ENCODE measurements at places on chromosomes 6 and 20.

- DNase-seq: no peak
Measured at GRCh38 chr20:36490191-36490590, 51.1 kb upstream of the MYL9 start.

DNA sequence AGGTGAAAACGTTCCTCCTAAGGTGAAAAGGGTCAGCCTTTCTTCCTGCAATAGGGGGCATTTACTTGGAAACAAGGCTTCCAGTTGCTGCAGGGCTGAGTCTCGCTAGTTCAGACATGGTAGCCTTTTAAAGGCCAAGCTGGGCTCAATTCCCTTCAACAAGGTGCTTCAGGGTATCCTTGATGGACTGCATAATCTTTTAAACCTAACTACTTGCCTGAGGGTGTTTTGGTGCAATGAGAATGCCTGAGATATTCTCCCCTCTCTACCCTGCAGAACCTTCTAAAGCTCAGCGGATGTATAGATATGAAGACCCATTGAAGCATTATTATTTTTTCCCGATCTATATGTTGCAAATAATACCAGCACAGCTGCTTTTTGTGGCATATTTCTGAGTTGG, 416.1 kb downstream of the QKI start:
- DNase-seq: no peak

GRCh38 chr6:106104476-106104875, 18.3 kb downstream of the PRDM1 start:
- no peak for DNase-seq

DNA sequence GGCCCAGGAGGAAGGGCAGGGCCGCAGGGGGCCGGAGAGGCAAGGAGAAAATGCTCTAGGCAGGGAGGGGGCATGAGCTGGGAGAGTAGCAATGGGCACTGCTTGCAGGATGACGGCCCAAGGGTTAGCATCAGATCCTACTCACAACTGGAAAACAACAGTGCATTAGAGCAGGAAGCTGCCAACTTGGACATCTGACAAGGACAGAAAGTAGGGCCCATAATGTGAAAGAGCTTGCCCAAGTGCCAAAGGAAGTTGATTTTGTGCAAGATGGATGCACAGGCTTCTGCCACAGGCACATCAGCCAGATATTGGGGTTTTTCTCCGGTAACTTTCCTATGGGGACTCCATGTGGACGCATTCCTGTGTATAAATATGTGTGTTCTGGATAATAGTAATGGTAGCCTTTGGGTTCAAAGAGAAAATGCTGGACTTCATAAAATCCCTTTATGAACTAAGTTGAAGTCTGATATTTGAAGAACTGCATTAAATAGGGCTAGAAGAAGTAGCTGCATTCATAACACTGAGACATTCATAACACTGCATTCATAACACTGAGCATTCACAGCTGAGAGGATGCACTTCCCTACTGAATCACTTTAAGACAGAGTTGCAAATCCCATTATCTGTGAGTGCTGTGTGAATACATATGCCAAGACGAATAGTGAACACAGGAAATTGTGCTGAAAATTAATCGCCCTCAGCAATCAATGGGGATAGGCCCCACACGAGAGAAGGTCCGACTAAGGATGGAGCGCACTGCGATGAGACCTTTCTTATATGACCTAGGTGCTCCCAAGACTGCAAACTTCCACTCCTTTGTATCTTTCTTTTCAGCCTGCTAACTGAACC, 235.6 kb upstream of the PRDM1 start:
- no peak for DNase-seq

- DNase-seq: no peak
Measured at GRCh38 chr20:61458146-61458746, 206.2 kb downstream of the CDH4 start.

GRCh38 chr20:59035381-59035780, 3.2 kb upstream of the ATP5F1E start:
- no peak for DNase-seq

DNA sequence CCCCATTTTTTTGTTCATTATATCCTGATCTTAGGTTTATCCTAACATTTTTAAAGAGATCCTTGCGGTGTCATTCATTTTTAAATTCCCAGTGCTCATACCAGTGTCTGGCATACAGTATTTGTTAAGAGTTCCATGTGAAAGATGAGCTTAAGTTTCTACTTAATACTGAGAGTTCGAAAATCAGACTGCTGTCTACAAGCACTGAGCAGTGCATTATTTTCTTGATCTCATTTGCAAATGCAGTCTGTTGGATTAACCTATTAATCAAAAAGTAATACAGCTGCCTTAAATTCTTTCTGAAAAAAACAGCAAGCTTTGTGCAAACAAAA, 663 bp downstream of the COQ3 start:
- no peak for DNase-seq

GRCh38 chr6:155381673-155382337, 67.5 kb upstream of the TFB1M start:
- DNase-seq: no peak

DNA sequence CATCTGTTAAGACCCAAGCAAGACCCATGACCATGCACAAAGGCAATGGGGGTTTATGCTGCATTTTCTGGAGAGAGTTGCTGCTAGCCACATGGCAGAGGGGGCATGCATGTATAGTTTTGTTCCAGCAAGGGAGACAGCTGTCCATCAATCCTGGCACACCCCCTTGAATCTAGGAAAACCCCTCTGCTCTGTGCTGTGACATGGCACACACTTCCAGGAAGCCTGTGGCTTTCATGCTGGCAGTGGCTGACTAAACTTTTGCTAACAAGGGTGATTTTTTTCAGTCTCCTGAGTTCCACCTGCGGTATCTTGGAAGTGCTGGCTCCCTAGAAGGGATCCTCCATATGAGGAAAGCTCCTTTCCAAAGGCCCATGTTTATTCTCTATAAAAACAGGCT, 9.1 kb upstream of the CST4 start:
- no peak for DNase-seq

DNA sequence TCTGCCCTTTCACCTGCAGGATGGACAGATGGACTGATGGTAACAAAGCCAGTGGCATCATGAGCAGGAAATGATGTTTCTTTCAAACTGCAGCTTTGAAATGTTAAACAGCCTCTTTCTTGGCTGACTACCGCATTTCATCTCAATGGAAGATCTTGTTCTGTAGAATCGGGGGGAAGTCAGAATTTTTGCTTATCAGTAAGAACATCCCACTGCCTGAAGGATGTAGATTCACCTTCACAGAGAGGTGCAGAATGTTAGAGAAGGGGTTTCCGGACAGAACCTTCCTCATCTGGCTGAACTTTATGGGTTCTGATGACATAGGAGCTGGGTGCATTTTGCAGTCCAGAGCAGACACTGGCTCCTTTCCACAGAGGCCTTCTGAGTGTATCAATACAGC, 32.7 kb downstream of the GGTLC1 start:
- DNase-seq: no peak

- peak; percentile 54 for DNase-seq
Measured at GRCh38 chr6:35804996-35805736, at the start of gene LHFPL5. LHFPL5 (plus strand) TSS chr6:35805352; CDS start chr6:35805671, 319 bp downstream.

DNA sequence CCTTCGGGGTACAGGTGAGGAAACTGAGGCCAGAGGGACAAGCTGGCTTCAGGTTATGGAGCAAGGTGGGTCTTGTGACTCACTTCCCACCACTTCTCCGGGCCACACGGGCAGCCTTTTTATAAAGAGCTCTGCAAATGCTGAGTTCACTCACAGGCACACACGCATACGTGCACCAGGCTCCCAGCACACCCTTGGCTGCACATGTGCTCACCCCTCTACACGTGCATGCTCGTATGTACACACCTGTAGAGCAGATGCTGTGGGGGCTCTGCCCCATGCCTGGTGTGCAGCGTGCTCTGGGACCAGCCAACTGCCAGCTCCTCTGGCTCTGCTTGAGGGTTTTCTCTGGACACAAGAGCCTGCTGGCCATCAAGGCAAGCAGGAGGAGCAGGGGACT, 29.1 kb downstream of the VSTM2L start:
- no peak for DNase-seq

DNA sequence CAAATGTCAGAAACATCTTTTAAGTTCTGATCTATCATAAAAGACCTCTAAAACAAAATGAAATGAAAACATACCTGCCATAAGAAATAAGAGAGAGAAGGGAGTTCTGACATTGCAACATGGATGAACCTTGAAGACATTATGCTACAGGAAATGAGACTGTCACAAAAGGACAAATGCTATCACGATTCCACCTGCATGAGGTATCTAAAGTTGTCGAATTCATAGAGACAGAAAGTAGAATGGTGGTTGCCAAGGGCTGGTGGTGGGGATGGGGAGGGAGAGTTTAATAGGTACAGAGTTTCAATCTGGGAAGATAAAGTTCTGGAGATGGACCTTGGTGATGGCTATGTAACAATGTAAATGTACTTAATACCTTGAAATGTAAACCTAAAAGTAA, 3.3 kb downstream of the EZR start:
- DNase-seq: no peak

GRCh38 chr20:15251171-15251570, 913.8 kb upstream of the FLRT3 start:
- no peak for DNase-seq

GRCh38 chr20:59618131-59618530, 13.8 kb downstream of the PHACTR3 start:
- no peak for DNase-seq

DNA sequence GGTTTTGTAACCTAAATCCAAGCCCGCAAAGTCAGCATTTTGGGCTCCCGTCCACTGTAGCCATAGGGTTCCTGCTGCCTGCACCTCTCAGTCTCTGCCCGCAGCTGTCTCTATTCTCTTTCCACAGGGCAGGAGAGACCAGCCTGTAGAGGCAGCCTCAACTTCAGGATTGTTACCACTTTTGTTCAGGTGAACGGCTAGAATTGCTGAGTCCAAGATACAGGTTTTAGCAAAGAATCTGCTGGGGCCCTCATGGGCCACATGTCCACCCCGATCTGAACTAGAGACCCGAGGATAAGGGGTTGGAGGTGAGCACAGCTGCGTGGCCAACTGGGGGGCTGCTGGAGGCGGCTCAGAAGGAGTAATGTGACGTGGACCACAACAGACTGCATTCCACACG, 137.7 kb upstream of the C6orf118 start:
- no peak for DNase-seq

DNA sequence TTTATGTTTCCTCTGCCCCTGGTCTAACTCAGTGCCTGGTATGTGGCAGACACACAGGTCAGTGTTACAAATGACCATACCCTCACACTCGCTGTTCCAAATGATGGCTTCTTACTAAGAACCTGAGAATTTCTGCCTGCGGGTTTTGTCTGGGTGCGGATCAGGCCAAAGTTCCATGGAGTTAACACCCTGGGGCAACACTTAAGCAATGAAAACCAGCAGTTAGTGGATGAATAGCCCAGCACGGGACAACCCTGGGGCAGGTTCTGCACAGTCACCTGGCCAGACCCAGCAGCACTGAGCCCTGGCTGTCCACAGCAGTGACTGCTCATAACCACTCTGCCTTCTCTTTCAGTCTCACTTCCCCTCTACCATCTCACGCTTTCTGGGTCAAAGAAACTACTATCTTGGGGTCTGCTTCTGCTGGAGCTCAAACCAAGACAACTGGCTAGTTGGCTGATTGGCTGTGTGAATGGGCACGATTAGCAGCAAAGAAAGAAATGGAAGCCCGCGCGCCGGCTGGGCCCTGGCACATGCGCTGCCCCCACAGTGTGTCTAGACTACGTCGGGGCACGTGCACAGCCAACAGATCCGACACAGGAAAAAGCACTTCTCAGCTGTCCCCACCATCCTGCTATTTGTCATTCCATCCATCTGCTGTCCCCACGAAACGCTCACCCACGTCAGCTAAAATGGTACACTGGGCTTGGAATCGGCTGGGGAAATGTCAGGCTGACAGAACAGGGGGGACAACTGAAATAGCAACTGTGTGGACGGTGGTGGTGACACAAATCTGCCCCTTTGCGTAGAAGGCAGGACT, 36.6 kb downstream of the MGME1 start:
- no peak for DNase-seq

DNA sequence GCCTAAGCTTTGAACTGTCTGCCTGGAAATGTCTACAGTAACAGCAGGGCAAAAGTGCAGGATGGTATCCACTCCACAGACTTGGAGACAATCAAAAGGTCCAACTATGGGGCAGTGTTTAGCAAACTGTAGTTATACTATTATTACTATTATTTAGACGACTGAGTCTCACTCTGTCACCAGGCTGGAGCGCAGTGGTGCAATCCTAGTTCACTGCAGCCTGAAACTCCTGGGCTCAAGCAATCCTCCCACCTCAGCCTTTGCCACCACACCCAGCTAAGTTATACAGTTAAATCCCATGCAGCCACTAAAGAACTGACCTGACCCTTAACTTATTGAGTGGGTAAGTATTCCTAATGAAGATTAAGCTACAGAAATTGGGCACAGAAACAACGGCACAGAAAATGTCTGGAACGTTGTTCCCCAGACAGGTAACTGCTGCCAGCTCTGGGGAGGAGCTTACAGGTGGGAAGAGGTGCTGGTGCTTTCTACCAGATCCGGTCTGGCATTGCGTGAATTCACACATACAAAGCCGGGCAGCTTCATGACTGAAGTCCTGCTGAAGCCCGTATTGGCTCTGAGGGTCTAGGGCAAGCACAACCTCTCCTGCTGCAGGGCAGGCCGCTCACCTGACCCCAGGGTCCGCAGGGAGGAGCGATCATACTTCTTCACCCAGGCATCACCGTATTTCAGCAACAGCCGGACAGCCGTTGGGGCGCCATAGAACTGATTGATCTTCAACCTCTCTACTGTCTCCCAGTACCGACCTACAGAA, 27.0 kb upstream of the APMAP start:
- DNase-seq: no peak

GRCh38 chr6:37310966-37311365, 42.8 kb upstream of the RNF8 start:
- DNase-seq: no peak

DNA sequence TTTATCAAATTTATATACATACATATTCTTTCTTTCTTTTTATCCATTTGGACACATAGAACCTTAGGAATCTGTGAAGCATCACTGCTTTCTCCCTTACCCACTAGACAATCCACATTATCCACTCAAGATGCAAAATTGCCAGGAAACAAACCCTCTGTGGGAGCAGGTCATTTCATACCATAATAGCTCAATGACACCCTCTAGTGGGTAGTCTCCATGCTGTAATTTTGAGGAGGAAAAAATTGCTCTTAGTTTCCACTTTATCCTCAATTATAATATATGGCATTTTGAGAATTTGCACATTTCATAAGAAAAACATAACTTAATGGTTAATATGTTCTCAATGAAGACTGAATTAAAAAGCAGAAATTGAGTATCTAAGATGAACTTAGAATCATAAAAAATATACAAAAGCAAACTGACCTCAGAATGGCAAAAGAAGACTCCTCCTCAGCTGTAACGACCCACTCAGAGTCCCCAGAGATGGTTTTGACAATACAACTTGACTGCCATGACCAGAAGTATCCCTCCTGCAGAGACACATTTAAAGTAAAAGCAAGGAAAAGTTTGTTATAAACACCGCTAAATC, 164.1 kb downstream of the FRK start:
- DNase-seq: peak; percentile 54
